ENCODE measurements at places on chromosomes 6 and 20. TPM values are rescaled to one million over a fixed set of nuclear protein-coding genes. Genes with fewer than 3 reads are reported as not detected.

DNA sequence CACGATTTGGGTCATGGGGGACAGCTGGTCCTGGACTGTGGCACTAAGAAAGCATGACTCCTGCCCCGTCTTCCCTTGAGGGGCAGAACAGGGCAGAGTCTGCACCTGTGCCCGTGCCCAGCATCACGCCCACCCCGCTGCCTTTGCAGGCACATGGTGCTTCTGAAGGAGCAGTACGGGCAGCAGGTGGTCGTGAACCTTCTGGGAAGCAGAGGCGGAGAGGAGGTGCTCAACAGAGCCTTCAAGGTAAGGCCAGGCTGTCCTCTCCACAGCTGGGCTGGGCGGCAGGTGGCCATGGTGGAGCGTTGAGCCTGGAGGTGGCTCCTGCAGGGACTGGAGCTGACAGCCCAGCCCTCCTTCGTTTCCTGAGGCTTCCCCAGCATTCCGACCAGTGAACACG lies 77.4 kb downstream of the SYNJ2 start:
- DNase-seq: no peak
- H3K4me1 ChIP-seq: peaks cover 41% of the 10 kb centered on the region
- peaks cover 41% of the 10 kb centered on the region for H3K36me3 ChIP-seq
- no peak overlapping the region for H3K4me3 ChIP-seq

GRCh38 chr20:12925210-12925755 lies 83.5 kb upstream of the SPTLC3 start:
- peaks cover 8% of the 10 kb centered on the region for H3K27me3 ChIP-seq
- no peak overlapping the region for H3K4me3 ChIP-seq
- H3K4me1 ChIP-seq: peaks cover 35% of the 10 kb centered on the region
- H3K27ac ChIP-seq: no peak overlapping the region
- peak; percentile 89 for DNase-seq
- H3K36me3 ChIP-seq: no peaks in the 10 kb centered on the region

- no peak overlapping the region for H3K4me3 ChIP-seq
- no peak overlapping the region for H3K27ac ChIP-seq
- H3K36me3 ChIP-seq: no peaks in the 10 kb centered on the region
- H3K27me3 ChIP-seq: no peaks in the 10 kb centered on the region
Observed at GRCh38 chr6:19721766-19722377, 115.3 kb upstream of the ID4 start.

- no peaks in the 10 kb centered on the region for H3K4me1 ChIP-seq
- H3K4me3 ChIP-seq: no peak overlapping the region
- no peak overlapping the region for H3K27ac ChIP-seq
- peaks cover 61% of the 10 kb centered on the region for H3K27me3 ChIP-seq
- no peak for DNase-seq
- H3K36me3 ChIP-seq: no peaks in the 10 kb centered on the region
Observed at GRCh38 chr20:47863315-47863965, 78.2 kb upstream of the SULF2 start.

The SMOC2 gene
- 11.6 TPM for total RNA-seq

The BPI gene
- total RNA-seq: 7.7 TPM

The FKBP1C gene
- 0.55 TPM for total RNA-seq
